ENCODE measurements at places on chromosomes 6 and 20.

- no peak for DNase-seq
These were observed 135.7 kb upstream of the SHLD1 start for GRCh38 chr20:5614506-5614905.

DNA sequence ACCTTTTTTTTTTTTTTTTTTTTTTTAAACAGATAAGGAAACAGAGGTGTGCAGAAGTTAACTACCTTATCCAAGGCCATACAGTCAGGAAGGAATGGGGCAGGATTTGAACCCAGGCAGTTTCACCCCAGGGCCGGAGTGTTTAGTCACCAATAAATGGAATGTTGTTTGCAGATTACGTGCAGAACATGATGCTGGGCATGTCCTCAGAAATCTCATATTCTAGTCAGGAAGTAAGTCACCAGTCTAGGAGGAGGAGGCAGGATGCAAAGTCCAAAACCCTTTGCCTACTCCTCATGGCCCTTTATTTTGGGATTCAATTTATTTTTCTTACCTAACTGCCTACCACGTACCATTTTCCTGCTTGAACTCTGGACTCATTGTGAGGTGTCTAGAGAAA, 57.1 kb upstream of the LRRC1 start:
- DNase-seq: no peak

DNA sequence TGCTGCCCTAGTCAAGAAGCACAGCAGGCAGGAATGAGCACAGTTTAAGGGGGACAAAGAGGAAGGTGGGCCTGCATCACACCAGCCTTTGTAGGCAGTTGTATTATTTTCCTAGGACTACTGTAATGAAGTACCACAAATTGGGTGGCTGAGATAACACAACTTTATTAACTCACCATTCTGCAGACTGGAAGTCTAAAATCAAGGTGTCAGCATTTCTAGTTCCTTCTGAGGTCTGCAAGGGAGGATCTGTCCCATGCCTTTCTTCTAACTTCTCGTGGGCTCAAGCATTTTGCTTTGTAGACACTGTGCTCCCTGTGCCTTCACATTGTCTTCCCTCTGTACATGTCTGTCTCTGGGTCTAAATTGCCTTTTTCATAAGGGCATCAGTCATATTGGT, 488.5 kb upstream of the JARID2 start:
- DNase-seq: no peak

- no peak for DNase-seq
These were observed 399.8 kb downstream of the BTBD9 start for GRCh38 chr6:38239719-38240451.

GRCh38 chr6:42260972-42261371, 43.3 kb upstream of the MRPS10 start:
- no peak for DNase-seq

DNA sequence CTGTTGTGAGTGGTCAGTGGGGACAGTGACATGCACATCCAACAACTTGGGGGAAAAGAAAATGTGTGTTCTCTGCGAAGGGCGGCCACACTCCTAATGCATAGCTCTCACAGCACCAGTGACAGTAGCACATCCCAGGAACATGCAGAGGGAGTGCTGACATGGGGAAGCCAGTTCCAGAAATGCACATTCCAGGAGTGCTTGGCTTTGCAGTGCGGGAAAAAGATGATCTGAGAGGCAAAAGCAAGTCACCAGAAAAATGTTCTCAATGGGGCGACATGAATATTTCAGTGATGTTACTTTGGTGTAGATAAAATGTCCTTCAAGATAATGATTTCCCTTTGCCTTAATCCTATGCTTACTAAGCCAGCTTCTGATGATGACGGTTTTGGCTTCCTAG, 42.9 kb upstream of the PDE10A start:
- DNase-seq: no peak

- no peak for DNase-seq
These were observed 25.2 kb downstream of the FBXO30 start for GRCh38 chr6:145789443-145789842.

DNA sequence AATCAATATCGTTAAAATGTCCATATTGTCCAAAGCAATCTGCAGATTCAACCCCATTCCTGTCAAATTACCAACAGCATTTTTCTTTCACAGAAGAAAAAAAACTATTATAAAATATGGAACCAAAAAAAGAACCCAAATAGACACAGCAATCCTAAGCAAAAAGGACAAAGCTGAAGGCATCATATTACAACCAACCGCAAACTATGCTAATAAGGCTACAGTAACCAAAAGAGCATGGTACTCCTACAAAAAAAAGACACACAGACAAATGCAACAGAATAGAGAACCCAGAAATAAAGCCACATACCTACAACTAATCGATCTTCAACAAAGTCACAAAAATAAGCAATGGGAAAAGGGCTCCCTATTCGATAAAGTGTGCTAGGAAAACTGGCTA, 49.2 kb downstream of the RNGTT start:
- DNase-seq: no peak

- no peak for DNase-seq
These were observed 34.3 kb downstream of the COL12A1 start for GRCh38 chr6:75171567-75171966.

GRCh38 chr20:13517831-13518230, 120.9 kb downstream of the TASP1 start:
- no peak for DNase-seq

- DNase-seq: no peak
These were observed 161.0 kb downstream of the ASCC3 start for GRCh38 chr6:100719883-100720682.

DNA sequence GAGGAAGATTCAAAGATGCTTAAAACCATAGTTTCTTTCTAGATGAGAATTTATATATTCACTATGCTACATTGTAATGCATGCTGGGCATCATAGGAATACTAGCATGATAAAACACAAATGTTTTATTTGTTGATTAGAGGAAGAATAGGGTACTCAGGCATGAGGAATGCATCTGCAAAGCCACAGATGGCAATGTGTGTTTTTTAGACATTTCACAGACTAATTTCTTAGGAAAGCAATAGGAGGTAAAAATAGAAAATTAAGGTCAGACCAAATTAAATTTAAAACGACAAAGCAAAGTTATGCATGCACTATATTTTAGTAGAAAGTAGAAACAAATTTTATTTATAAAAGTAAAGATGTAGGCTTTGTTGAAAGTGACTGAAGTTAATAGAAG, 2.1 kb downstream of the TTK start:
- DNase-seq: no peak

GRCh38 chr6:45696738-45697137, 318.9 kb downstream of the CLIC5 start:
- DNase-seq: no peak

DNA sequence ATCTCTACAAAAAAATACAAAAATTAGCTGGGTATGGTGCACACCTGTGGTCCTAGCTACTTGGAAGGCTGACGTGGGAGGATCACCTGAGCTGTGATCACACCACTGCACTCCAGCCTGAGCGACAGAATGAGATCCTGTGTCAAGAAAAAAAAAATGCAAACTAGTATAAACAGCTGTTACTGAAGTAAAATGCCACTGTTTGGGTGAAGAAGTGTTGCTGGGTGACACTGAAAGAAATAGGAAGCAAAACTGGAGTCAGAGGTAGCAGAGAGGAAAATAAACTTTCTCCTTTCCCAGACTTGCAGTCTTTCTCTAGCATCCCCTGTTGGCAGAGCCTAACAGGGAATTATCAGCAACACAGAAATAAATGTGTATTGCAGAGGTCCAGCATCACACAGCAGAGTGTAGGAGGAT, 241.2 kb upstream of the PREP start:
- DNase-seq: no peak

- no peak for DNase-seq
These were observed 1.9 kb downstream of the TMEM200A start for GRCh38 chr6:130367767-130368166.

GRCh38 chr6:45557454-45557853, 179.7 kb upstream of the SUPT3H start:
- DNase-seq: no peak

GRCh38 chr6:12950976-12951375, 234.4 kb downstream of the PHACTR1 start:
- no peak for DNase-seq

GRCh38 chr6:45626087-45626891, 248.6 kb upstream of the SUPT3H start:
- no peak for DNase-seq

GRCh38 chr6:113481910-113482309, 375.2 kb upstream of the MARCKS start:
- DNase-seq: no peak

GRCh38 chr6:3350252-3350796, 91.6 kb downstream of the PSMG4 start:
- no peak for DNase-seq

GRCh38 chr20:2998728-2999127, 44.7 kb upstream of the GNRH2 start:
- no peak for DNase-seq

GRCh38 chr20:1182106-1182505, 2.7 kb downstream of the TMEM74B start:
- DNase-seq: no peak

- DNase-seq: peak; percentile 19
These were observed 70.3 kb downstream of the SCAND1 start for GRCh38 chr20:35883778-35884540.

- DNase-seq: no peak
These were observed 10.0 kb upstream of the PRR18 start for GRCh38 chr6:166318227-166318626.

DNA sequence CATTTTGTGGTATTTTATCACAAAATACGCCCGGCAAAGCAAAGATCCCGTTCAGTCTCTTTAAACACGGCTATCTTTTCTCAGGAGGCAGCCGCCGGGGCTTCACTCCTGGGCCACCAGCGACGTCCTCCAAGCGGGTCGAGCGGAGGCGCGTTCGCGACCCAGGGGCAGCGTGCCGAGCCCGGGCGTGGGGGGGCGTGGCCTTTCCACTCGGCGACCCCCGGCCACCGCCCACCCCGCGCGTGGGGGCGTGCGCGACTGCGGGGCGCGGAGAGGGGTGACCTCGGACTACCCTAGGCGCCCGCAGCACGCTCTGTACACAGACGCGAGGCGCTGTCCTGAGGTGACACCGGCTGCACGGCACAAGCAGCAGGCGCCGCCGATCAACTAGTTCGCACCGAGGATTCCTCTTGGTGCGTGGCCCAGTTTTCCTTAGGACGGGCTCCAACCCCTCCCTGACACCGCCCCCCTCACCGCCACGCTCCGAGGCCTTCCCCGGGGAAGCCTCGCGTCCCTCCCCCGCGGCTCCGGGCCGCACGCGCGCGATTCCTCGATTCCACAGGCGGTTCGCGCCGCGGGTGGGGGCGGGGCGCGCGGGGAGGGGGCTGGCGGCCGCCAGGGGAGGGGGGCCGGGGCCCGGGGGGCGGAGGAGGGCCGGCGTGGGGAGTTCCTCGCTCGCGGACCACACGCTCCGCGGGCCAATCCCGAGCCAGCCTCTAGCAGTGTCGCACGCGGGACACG, 1.1 kb upstream of the JARID2 start:
- peak; percentile 48 for DNase-seq

DNA sequence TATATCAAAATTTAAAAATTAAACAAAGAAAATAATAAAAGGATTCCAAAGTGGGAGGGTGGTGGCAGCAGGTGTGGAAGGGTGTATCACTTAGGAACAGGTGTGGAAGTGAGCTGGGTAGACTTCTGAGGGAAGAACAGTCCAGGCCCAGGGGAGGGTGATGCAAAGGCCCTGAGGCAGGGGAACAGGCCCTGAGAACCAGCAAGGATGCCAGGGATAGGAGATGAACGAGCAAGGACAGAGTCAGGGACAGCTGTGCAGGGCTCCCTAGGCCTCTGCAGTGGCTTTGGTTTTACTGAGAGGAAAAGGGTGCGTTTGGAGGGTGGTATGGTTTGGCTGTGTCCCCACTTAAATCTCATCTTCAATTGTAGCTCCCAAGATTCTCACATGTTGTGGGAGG, 9.4 kb upstream of the RAET1E start:
- no peak for DNase-seq

DNA sequence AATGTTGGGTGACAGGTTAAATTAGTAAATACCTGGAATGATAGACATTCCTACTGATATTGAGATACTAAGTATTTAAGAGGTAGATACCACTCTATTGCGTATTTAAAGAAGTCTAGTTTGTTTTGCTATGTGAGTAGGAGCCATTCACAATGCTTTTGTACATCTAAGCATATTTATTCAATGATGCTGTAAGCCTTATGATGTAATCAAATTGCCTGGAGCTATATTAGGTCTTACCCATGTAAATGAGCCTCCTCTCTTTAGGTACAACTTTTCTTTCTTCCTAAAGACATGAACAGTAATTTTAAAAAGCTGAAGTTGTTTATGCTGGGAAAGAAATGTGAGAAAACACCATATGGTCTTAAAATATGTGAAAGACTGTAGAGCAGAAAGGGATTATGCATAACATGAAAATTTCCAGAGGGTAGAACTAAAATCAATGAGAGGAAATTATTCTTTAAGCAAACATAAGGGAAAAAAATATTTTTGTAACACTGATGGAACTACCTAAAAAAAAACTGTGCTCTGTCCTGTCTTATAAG, 526.7 kb downstream of the EPHA7 start:
- DNase-seq: no peak

- no peak for DNase-seq
These were observed 218.2 kb downstream of the BMP7 start for GRCh38 chr20:57048027-57048869.

DNA sequence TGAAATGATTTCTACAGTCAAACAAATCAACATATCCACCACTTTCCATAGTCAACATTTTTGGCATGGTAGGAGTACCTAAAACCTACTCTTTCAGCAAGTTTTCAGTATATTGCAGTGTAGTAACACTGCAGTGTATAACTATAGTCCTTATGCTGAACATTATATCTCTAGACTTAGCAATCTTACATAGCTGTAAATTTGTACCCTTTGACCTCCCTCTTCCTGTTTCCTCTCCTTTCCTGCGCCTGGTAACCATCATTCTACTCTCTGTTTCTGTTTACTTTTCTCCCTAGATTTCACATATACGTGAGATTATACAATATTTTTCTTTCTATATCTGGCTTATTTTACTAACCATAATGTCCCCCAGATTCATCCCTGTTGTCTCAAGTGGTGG, 40.2 kb downstream of the SMAP1 start:
- DNase-seq: no peak

DNA sequence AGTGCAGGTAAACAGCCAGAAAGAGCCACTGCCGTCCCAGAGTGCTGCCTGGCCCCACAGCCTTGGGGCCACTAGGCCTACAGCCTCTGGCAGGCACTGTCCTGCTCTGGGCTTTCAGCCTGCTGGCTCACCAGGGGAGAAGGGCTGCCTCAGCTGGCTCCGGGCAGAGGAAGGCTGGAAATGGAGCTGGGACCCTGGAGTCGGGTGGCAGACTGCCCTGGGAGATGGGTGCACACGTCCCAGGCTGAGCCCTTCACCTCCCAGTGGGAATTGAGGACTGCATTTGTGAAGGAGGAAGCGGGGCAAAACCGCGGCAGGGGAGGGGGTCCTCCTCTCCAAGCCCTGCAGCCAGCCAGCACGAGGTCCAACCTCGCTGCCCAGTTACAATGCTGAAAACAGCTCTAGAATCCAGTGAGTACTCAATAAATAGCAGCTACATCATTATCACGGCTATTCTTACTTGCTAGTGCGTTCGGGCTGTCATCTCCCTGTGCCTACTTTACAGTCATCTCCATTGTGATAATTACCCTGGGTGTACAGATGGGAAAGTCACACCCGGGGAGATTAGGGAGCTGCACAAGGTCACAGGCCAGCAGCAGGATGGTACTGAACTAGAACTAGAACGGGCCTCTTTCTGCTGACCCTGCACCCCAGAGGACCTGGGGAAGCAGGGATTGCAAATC, 13.1 kb downstream of the ACSS1 start:
- DNase-seq: no peak
